ENCODE measurements at places on chromosomes 7 and 10.

DNA sequence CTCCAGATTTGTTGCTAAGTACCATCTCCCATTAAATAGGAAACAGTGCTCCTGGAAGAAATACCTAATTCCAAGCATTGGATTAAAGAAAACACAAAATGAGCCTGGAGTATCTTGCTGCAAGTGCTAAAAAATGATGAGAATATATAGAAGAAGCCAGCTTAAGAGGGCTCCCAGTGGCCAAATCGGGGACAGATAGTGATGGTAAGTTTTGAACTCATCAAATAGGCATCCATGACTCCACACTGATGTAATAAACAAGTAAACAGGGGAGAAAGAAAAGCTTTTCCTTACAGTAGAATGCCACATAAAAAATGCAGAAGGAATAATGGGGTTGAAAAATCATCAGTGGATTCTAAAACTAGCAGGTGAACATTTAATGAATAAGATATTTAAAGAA lies 72.4 kb downstream of the CTTNBP2 start:
- no peak for DNase-seq

- peak; percentile 73 for DNase-seq
These were observed 16.1 kb upstream of the PALD1 start for GRCh38 chr10:70462349-70462984.

- no peak for DNase-seq
These were observed 51.7 kb downstream of the BZW2 start for GRCh38 chr7:16697507-16698199.

DNA sequence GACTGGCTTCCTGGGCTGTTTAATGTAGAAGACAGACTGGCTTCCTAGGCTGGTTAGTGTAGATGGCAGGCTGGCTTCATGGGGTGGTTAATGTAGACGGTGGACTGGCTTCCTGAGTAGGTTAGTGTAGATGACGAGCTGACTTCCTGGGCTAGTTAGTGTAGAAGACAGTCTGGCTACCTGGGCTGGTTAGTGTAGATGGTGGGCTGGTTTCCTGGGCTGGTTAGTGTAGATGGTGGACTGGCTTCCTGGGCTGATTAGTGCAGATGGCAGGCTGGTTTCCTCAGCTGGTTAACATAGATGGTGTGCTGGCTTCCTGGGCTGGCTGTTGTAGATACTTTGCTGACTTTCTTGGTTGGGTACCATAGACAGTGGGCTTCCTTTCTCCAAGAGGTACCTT lies 122.9 kb upstream of the PPP2R2D start:
- DNase-seq = no peak

DNA sequence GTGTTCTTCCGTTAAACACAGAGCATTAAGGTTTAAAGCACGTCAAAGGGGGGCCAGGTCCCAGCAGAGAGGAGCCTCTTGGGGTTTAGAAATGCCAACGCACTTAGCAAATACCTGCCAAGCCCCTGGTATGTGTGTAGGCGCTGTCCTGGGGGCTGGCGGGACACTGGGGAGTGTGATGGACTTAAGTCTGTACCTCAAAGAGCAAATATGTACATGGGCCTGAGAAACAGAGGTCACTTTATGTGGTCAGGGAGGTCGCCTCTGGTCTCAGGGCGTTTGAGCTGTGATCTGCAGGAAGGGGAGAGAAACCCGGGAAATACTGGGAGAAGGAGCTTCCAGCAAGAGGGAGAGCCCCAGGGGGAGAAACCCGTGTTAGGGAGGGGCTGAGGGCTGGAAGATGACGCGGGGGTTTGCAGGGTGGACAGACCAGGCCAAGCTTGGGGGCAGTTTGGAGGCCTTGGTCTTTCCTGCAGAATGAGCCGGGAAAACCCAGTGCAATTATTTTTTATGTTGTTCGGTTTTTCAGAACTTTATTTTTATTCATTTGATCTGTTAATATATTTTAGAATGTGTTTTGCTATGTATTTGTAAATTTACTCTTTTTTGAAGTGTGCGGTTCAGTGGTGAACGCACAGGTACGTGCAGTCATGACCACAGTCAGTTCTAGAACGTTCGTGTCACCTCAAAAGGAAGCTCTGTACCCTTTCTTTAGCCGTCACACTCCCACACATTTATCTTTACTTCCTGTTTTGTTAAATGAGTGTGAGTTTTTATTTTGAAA lies 441.4 kb upstream of the FOXK1 start:
- DNase-seq = no peak

GRCh38 chr10:113104047-113104446 lies 154.0 kb downstream of the TCF7L2 start:
- no peak for DNase-seq

DNA sequence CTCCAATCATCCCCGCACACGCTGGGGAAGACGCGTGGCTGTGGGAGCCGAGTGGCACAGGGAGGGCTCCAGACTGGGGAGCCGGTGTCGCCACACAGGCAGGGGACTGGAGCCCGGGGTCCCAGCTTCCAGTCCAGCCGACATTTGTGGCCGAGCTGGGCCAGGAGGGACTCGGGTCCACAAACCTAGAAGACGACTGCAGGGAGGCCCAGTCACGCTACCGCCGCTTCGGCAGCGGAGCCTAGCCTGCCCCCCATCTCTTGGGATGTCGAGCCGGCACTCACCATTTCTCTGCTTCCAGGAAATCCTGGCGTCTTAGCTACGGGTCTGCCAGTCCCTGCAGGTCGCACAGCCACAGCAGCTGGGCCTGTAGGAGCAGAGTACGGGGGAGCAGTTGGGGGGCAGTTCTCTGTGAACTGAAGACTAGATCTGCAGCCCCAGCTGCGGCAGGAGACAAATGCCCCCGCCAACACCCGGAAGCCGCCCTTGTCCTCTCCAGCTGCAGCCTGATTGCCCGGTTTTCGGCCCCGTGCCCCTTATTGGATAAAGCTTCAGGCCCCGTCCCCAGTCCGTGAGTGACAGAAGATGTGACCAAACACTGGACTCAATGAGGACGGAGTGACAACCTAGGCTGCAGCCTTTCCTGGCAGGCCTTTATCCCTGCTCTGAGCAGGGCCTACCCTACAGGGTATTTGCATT lies 270.7 kb downstream of the ZNF33B start:
- DNase-seq = peak; percentile 84

GRCh38 chr7:1611708-1612241 lies 41.9 kb upstream of the PSMG3 start:
- no peak for DNase-seq

All from right forelimb (tissue), 1 donor.